ENCODE measurements at places on chromosomes 6 and 20. TPM values are rescaled to one million over a fixed set of nuclear protein-coding genes. Genes with fewer than 3 reads are reported as not detected.
A peak's percentile ranks its signal among the peaks of the same experiment; 100 is the strongest.

REM1 gene
- polyA plus RNA-seq: 0.05 TPM

TBXT gene
- 0.18 TPM for polyA plus RNA-seq

YTHDF1 gene
- 32.8 TPM for polyA plus RNA-seq

GRCh38 chr6:44297063-44298038, 15.8 kb downstream of the AARS2 start:
- DNase-seq: no peak

DNA sequence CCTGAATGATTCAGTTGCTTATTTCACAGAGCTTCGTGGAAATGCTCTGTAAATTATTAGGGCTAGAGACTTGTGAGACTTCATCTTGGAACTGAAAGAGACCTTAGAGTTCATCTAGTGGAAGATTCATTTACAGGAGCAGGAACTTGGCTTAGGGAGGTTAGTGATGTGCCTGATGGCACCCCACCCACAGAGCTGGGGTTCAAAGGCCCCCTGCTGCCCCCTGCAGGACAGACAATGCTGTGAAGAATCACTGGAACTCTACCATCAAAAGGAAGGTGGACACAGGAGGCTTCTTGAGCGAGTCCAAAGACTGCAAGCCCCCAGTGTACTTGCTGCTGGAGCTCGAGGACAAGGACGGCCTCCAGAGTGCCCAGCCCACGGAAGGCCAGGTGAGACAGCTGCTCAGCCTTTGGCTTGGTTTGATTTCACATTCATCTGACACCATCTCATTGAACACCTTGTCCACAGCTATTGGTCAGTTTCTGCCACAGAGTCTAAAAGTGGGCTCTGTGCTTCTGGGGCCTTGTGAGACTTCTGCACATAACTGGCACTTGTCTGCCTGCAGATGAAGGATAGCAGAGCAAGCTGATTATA, 25.1 kb downstream of the MYBL2 start:
- DNase-seq: peak; percentile 25

DNA sequence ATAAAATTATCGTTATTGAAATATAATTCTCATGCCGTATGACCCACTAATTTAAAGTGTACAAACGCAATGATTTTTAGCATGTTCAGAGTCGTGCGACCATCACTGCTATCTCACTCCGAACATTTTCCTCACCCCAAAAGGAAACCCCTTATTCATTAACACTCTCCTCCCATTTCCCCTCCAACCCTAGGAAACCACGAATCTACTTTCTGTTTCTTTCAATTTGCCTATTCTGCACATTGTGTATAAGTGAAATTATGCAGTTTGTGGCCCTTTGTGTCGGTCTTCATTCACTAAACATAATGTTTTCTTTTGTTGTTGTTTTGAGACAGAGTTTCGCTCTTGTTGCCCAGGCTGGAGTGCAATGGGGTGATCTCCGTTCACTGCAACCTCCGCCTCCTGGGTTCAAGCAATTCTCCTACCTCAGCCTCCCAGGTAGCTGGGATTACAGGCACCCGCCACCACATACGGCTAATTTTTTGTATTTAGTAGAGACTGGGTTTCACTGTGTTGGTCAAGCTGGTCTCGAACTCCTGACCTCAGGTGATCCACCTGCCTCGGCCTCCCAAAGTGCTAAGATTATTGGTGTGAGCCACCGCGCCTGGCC, 99.7 kb upstream of the ZNF217 start:
- no peak for DNase-seq

DNA sequence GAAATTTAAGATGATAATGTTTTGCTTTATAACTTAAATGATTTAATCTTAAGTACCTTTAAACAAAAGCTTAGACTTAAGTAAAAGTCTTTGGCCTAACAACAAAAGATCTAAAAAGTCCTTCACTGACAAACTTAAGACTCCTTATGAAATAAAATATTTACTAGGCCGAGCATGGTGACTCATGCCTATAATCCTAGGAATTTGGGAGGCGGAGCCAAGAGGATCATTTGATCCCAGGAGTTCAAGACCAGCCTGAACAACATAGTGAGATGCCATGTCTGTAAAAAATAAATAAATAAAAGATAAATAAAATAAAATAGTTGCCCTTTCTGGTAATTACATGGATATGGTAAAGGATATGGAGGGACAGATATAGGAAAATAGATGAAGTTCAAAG, 12.4 kb downstream of the KATNA1 start:
- DNase-seq: no peak

- DNase-seq: no peak
These were observed 569.1 kb upstream of the ID4 start for GRCh38 chr6:19268117-19268516.

Data from H1 (cell line).